ENCODE measurements at places on chromosomes 6 and 20.

GRCh38 chr20:24016607-24017457, 28.3 kb upstream of the GGTLC1 start:
- no peak for DNase-seq

DNA sequence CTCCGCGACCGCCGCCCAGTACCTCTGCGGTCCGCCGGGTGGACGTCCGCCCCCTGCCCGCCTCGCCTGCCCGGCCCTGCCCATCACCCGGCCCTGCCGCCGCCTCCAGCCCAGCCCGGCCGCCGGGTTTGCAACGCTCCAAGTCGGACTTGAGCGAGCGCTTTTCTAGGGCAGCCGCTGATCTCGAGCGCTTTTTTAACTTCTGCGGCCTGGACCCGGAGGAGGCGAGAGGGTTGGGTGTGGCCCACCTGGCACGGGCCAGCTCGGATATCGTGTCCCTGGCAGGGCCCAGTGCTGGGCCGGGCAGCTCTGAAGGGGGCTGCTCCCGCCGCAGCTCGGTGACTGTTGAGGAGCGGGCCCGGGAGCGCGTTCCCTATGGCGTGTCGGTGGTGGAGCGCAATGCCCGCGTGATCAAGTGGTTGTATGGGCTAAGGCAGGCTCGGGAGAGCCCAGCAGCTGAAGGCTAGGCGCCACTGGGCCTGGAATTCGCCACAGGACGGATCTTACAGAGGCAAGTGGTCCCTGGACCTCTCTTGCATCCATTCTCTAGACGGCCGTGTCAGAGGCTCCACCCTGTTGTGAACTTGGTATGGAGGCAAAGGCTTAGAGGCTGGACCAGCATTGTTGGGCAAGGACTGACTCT, 11.8 kb downstream of the FAM110A start:
- DNase-seq = no peak

DNA sequence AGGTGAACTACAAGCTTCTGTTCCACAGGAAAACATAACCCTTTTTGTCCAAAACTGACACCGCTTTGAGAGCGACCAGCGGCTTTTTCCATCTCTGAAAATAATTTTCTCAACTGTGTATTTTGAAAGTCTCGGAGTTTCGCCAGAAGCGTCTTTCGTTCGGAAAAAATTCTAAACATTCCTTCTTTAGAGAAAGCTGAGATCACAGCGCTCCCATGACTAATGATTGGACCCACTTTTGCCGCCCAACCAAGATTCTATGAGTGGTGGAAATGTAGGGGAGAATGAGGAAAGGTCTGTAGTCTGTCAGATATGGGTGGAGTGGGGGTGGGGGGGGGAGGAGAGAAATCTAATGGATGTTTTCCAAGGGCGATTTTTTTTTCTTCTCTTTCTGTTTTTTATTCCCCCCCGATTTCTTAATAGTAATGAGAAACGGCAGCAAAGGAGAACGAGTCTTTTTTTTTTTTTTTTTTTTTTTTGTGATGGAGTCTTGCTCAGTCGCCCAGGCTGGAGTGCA, 189.3 kb downstream of the TRIM27 start:
- no peak for DNase-seq

- DNase-seq = no peak
Observed at GRCh38 chr20:44198872-44199271, 11.7 kb downstream of the OSER1 start.

- DNase-seq = no peak
Observed at GRCh38 chr20:12180107-12180661, 262.5 kb downstream of the BTBD3 start.

- no peak for DNase-seq
Observed at GRCh38 chr6:82651845-82652335, 288.3 kb downstream of the TPBG start.

GRCh38 chr20:46000262-46000996, 8.3 kb upstream of the MMP9 start:
- no peak for DNase-seq

DNA sequence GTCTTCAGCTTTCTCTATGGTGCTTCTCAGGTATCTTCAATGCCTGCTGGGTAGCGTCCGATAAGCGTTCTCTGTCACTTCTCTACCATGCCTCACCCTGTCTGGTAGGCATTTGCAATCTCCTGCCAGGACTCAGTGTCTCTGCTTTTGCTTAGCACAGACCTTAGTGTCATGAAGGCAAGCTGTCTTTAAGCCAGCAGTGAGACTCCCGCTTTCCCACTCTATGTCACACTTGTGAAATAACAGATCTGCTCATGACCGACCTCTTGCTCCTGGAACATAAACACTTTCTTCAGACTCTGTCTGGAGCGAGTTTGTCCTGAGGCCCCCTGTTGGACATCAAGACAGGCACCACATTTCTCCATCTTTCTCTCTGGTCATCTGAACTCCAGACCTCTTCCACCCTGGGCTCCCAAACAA, 17.0 kb downstream of the ADGRB3 start:
- no peak for DNase-seq

DNA sequence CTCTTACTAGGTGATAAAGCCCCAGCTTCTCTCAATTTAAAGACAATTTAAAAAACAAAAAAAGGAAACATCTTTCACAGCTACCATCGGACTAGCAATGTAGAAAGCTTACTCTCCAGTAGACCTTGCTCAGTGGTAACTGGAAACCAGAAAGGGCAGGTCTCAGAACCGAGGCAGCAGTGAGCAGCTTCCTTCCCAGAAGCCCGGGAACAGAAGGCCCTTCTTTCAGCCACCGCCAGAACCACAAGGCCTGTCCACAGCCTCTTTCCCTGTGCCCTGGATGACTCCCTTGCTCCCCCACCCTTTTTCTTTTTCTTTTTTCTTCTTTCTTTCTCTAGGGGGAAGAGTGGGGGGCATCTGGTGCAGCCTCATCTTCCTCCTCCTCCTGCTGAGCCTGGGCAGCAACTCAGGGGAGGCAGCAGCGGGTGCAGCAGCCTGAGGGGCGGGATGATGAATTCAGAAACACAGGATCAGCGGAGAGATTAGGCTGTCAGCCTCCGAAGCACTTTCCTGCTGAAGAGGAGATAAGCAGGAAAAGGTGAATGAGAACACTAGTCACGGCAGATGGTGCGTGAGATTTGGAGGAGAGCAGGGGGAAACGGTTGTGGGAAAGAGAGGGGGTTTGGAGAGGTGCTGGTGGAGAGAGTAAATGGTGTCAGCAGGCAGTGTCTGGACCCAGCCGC, 158.5 kb downstream of the ID4 start:
- DNase-seq = no peak

GRCh38 chr20:507006-507758, 36.4 kb downstream of the CSNK2A1 start:
- DNase-seq = no peak

GRCh38 chr6:130431346-130431852, 65.6 kb downstream of the TMEM200A start:
- DNase-seq = no peak

DNA sequence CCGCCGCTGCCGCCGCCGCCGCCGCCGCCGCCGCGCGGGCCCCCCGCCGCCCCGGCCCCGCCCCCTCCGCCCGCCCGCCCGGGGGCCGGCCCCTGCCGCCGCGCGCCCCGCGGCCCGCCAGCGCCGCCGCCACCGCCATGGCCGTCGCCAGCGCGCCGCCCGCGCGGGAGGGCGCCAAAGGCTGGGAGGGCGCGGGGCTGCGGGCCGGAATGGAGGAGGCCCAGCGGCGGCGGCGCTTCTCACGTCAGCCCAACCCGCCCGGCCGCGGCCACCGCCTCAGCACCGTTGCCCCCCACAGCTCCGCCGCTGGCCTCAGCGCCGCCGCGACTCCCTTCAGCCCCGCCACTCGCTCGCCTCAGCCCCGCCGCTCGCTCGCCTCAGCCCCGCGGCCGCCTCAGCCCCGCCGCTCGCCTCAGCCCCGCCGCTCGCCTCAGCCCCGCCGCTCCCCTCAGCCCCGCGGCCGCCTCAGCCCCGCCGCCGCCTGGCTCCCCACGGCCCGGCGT, 258 bp downstream of the PHF10 start:
- no peak for DNase-seq

DNA sequence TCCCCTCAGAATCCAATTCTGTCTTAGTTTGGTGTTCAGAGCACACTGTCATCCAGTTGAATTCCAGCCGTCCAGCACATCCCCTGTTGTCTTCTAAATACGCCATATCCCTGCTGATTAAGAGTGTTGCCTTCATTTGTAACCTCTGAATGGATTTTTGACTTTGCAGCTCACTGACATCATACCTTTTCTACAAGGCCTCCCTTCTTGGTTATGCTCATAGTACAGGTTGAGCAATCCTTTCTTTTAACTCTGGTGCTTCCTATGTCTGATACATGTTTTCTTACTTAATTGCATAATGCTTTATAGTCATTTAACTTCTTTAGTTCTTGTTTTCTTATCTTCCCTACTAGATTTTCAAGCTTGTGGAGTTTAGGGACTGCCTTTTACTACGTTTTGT, 36.4 kb downstream of the XRN2 start:
- DNase-seq = no peak

DNA sequence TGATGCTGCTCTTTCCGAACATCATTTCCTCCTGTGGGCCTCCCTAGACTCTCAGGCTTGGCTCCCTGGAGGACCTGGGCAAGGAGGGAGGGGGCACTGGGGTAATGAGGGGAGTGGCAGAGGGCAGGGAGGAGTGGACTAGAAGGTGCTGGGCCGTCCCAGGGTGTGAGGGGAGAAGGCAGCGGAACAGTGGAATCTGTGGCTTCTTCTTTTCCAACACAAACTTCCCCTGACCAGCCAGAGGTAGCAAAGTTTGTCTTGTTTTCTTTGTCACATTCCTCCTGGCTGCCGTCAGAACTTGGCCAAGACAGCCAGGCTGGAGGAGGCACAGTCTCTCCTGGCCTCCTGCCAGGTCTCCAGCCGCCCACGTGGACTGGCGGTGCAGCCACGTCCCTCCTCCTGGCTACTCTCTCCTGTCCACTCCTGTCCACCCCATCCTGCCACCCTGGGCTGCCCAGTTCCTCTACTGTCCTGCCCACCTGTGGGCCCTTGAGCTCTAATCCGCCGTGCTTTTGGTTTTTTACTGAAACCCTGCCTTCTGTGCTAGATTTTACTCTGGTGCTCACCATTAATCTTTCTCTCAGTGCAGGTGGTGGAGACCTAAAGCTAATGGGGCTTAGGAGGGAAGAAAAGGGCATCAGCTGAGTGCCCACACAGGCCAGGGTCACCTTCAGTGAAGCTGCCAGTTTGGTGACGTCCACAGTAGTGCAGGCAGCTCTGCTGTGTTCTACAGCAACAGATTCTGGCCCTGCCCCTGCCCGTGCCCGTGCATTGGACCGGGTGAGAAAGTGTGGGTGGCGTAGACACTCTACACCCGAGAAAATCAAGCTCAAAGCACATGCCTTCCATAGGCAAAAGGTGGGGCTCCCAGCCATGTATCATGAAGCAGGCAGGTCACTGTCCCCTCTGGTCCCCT, 2.8 kb upstream of the CDSN start:
- peak; percentile 88 for DNase-seq

DNA sequence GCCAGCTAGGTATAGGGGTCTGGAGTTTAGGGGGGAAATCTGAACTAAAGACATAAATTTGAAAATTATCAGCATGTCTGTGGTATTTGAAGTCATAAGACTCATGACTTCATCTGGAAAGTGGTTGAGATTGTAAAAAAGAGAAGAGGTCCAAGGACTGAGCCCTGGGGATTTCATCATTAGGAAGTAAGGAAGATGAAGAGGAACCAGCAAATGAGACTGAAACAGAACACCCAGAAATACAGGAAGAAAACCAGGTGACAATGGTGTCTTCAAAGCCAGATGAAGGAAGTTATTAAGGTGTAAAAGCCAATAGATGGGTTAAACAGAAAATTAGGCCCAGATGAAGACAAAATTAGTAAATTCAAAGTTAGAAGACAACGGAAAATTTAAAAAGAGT, 49.1 kb upstream of the UBR2 start:
- DNase-seq = no peak

- no peak for DNase-seq
Observed at GRCh38 chr6:170476360-170476759, 76.7 kb downstream of the PSMB1 start.

DNA sequence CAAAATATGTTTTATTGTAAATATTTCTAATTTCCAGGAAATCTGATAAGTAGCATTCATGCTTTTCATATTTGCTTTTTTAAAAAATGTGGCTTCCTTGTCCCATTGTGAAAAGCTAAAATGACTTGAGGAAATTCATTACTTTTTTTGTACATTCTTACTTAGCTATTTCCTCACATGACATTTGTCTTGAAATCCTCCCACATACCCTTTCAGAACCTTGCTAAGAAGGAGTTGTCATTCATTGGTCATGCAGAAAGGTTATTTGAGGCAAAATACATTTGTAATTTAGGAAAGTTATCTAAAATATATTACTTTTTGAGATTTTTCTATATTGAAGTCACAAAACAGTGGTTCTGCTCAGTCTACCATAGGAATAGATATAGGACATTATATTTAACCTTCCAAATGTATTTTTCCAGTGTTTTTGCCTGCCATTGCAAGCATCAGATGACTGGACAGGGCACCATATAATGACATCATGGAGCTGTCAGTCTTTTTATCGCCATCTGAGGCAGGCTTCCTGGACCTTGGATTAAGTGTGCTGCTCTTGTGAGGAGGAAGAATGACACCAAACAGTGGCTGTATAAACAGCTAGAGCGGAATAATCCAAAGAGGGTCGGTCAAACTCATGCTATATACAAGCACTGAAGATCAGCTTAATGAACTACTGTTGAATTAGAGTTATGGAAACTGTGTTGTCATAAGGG, 109.4 kb upstream of the HCRTR2 start:
- no peak for DNase-seq

DNA sequence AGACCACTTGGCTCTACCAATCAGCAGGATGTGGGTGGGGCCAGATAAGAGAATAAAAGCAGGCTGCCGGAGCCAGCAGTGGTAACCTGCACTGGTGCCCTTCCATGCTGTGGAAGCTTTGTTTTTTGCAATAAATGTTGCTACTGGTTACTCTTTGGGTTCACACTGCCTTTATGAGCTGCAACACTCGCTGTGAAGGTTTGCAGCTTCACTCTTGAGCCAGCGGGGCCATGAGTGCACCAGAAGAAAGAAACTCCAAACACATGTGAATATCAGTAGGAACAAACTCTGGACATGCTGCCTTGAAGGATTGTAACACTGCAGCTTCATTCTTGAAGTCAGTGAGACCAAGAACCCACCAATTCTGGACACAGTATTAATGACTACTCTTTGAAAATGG, 89.9 kb upstream of the MBOAT1 start:
- no peak for DNase-seq

DNA sequence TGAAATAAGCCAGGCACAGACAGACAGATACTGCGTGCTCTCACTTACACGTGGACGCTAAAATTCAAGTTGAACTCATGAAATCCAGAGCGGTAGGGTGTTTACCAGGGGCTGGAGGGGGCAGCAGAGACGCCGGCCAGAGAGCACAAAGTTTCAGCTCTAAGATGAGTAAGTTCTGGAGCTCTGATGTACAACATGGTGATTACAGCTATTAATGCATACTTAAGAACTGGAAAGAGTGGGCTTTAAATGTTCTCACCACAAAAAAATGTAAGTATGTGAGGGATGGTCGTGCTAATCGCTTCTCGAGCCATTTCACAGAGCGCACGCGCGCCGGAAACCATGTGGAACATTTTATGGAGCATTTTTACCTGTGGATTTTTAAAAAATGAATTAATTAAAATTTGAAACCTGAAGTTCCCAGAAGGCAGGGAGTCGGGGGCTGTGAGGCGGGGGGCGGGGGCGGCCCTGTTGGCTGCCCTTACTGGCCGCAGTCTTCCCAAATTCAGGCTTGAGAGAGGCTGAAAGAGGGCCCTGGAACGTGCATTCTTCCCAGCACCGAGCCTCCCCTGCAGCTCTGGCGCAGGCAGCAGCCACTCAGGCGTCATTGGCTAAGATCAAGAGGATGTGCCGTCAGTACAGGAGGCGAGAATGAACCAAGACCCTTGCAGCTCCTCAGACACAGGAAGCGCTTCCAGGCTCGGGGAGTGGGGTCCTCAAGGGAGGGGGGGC, 8.5 kb upstream of the SLCO4A1 start:
- DNase-seq = no peak

Measured in fibroblast of the aortic adventitia (primary cell).